ENCODE measurements at places on chromosomes 3 and 15.
A peak's percentile ranks its signal among the peaks of the same experiment; 100 is the strongest.

- no peak for DNase-seq
Measured at GRCh38 chr3:14689247-14689980, 14.5 kb downstream of the C3orf20 start.

DNA sequence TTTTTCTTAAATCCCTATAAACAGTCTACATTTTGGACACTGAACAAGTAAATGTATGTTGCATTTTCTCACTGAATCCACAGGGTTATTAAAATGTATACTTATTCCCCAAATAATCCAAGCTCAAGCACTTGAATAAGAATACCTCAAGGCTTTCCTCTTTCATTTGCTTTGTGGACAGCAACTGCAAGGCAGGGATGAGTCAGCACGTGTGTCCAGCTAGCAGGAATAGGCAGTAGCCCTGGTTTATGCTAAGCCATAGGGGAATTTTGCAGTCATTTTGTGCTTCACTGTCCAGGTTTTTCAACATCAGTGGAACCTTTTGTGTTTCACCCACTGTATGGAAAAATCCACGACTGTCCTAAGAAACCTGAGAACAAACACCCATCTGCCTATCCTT is 96.7 kb upstream of the KCNMB2 start:
- DNase-seq: no peak

- DNase-seq: no peak
Measured at GRCh38 chr15:68625853-68626252, 47.1 kb downstream of the CORO2B start.

GRCh38 chr15:81002331-81003096 is 1.8 kb downstream of the TLNRD1 start:
- no peak for DNase-seq

GRCh38 chr3:14474363-14475081 is 65.6 kb downstream of the GRIP2 start:
- DNase-seq: no peak

DNA sequence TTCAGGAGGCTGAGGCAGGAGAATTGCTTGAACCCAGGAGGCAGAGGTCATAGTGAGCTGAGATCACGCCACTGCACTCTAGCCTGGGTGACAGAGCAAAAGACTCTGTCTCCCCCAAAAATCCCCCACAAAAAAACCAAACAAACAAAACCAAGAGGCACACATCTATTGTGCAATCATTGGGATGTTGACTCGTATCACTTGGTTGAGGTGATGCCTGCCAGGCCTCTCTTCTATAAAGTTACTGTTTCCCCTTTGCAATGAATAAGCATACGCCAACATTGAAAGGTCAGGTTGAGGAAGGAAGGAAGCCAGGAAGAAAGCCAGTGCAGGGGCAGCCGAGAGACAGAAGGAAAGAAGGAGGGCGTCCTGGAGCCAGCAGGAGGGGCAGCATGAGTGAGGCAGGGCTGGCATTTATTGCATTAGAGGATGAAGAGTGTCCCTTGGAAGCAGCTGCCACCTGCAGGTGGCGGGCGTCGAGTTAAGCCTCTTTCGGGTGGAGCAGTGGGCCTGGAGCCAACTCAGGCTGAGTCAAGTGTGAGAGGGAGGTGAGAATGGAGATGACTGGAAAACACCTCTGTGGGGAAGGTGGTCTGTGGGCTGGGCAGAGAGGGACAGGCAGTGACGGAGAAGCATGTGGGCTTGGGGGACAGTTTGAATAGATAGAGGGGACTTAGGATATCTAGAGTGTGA is 8.3 kb upstream of the CSPG4 start:
- DNase-seq: no peak

DNA sequence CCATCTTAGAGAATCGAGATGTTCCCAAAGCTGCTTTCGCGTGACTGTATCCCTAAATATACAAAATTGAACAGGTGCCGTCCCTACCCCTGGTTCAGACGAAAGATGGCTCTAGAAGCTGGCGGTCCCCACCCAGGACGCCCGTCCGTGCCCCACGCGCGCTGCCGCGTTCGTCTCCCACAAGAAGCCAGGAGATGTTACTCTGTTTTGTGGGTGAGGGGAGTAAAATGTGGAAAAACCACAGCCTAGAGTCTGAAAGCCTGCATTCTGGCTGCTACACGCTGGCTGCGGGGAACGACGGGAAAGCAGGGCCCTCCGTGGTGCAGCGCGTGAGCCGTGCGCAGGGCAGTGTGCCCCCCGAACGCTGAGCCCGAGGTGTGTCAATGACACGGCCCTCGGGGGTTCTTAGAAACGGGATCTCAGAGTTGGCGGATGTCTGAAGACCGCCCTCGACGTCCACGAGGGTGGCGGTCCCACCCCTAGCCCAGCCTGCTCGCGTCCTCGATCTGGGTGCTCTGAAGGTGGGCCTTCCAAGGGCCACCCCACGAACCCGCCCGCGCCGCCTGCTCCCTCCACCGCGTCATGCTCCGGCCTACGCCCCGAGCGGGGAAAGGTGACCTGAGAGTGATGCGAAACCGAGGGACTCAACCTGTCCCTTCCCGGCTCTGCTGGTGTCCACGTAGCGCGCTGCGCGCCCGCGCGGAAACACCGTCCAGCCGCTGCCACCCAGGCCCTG is 95.6 kb downstream of the OCA2 start:
- DNase-seq: no peak

DNA sequence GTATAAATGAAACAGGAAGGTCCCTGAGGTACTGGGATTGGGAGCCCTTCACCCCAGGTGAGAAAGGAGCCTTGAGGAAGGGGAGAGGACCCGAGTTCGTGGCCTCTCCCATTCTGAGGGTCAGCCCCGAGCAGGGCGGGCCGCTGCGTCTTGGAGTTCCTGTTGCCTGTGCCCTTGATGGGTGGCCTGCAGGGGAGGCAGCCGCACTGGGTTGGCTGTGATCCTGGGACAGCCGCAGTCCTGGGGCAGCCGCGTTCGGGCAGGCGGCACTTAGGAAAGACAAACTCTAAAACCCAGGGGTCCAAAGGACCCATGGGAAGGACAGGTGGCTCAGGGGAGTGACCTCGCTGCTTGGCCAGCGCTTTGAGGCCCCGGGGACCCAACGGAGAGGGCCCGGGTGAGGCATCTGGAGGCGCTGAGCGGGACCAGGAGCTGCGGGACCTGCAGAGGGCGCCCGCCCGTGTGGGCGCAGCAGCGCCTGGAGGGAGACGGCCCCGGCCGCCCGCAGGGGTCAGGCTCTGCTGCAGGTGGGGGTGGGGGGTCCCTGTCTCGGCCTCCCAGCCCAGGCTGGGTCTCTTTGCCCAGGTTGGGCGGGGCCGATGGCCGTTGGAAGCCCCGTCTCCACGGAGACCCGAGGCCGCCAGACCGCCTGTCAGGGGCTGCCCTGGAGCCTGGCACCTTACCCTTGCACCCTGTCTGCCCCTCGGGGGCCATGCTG is 65.1 kb downstream of the HMCES start:
- DNase-seq: no peak

- DNase-seq: no peak
Measured at GRCh38 chr15:80856400-80856799, 77.2 kb downstream of the CEMIP start.

GRCh38 chr3:68936856-68937255 is 4.5 kb upstream of the TAFA4 start:
- DNase-seq: no peak

DNA sequence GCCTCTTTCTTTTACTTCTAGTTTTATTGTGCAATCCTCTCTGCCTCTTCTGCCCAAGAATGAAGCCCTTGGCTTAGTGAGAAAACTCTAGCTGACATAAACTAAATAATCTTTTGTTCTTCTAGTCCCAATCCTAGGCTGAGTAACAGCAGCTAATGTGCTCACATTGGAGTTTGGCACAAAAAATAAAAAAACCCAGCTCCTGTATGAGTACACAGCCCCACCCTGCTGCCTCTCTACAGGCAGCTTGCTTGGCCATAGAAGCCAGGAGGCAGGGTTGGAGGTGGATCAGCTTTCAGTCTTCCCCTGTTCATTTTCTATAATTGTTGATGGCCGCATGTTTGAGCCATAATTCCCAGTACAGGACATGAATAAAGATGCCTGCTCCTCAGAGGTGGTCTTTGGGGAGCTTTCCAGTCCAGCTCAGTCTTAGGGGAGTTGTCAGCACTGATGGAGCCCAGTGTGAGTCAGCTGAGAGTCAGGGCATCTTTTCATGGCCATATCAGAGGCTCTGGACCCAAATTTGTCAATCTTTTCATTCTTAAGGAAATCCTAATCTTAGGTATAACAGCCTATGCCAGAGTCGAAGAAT is 46.7 kb downstream of the RTP1 start:
- DNase-seq: no peak

GRCh38 chr3:178537122-178537705 is 978 bp downstream of the KCNMB2 start:
- peak; percentile 9 for DNase-seq

DNA sequence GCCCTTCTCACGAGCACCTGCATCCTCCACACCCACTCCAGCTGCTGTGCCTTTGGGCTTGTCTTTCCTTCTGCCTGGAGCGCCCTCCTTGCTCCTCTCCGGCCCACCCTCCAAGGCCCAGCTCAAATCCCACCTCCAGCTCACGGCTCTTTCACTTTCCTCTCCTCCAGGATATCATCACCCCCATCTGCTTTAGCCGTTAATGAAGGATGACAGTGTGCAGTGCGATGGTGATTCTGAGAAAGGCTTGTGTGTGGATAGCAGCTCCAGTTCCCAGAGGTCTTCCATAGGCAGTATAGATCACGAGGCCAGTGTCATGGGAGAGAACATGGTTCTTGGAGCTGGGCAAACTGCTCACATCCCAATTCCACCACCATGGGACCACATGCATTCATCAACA is 237.4 kb downstream of the TLE3 start:
- DNase-seq: no peak

DNA sequence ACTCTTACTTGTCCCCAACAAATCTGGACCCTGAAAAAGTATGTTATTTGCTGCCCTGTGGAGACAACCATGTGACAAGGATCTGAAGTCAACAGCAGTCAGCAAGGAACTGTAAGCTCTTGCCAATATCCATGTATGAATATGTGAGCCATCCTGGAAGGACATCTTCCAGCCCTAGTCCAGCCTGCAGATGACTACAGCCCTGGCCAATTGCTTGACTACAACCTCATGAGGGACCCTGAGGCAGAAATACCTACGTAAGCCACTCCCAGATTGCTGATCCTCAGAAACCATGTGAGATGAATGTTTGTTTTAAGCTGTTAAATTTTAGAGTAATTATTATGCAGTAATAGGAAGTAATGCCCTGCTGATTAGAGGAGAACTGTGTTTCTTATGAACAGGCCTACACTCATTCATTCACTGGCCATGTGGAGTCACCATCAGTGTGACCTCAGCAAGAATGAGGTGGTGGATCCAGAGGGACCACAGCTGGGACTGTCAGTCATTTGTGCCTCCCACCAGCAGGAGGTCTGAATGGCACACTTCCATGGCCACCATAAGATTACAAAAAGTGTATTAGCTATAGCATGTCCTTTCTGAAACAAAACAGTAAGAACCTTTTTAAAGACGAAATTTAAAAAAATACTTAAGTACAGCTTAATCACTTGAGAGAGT is 92.6 kb downstream of the TFDP2 start:
- no peak for DNase-seq

GRCh38 chr15:71548401-71548807 is 261.9 kb upstream of the NR2E3 start:
- no peak for DNase-seq

- no peak for DNase-seq
Measured at GRCh38 chr3:67490658-67491057, 163.8 kb downstream of the SUCLG2 start.

DNA sequence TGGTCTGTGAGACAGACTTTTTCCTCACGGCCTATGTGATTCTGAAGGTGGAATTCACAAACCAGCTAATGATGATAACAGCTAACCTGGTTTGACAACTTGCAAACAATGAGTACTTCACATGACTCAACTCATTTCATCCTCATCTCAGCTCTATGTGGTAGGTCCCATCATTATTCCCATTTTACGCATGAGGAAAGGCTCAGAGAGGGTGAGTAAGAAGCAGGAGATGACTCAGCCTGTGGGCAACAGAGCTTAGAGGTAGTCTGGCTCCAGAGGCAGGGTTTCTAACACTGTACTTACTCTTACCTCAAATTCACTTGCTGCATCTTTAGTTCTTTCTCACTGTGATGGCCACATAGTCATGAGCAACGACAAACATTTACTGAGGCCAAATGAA is 25.8 kb upstream of the PSMD6 start:
- DNase-seq: no peak

- DNase-seq: no peak
Measured at GRCh38 chr3:13053420-13053819, 19.8 kb downstream of the IQSEC1 start.

DNA sequence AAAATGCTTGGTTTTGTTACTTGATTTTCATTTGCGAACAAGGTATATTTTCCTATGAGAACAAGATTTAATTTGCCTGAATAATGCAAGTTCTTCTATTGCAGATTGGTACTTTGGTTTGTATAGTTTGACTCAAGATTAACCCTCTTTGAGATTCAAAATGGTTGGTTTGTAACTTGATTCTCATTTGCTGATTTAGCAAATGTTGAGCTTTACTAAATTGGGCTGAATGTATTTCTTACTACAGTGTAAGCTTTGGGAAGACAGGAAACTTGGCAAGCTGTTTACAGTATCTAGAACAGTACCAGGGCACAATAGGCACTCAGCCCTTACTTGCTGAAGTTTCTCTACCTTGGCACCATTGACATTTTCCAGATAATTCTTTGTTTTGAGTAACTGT is 3.7 kb upstream of the SYNPR start:
- DNase-seq: no peak

- DNase-seq: no peak
Measured at GRCh38 chr15:47470983-47471382, 246.3 kb upstream of the SEMA6D start.

GRCh38 chr3:57518276-57518915 is 25.7 kb downstream of the DNAH12 start:
- no peak for DNase-seq

Data from pons (tissue), 1 donor.